ENCODE measurements at places on chromosomes 3 and 15.

GRCh38 chr3:59386165-59386564 is 336.3 kb upstream of the CFAP20DC start:
- no peak for DNase-seq

GRCh38 chr3:104755791-104756190 is 610.9 kb upstream of the ALCAM start:
- no peak for DNase-seq

DNA sequence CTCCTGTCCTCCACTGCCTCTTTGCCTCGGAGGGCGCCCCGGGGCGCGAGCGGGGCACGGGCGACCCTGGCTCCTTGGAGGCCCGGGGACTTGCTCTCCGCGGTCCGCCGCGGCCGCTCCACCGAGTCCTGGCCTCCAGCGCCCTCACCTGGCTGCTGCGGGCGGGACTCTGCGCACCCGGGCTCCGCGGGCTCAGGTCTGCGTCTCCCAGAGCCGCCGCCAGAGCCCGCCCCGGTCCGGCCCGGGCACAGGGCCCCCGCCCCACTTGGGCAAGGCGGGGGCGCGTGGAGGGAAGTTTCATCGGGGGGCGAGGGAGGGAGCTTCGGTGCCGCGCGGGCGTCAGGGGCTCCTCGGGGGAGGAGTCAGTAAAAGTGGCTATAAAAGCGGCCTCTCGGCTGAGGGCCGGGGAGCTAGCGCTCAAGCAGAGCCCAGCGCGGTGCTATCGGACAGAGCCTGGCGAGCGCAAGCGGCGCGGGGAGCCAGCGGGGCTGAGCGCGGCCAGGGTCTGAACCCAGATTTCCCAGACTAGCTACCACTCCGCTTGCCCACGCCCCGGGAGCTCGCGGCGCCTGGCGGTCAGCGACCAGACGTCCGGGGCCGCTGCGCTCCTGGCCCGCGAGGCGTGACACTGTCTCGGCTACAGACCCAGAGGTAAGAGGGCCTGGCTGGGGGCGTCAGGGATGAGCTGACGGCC is at the start of gene CEMIP:
TSS of gene CEMIP (plus strand) at position 407 of the 694 bp plus-strand sequence. CDS start 94,510 bp downstream, outside the sequence.
- DNase-seq, result peak; percentile 14

- DNase-seq, result no peak
These were observed 311.7 kb downstream of the VPS13C start for GRCh38 chr15:61748529-61748928.

GRCh38 chr3:74054566-74054965 is 429.8 kb upstream of the PDZRN3 start:
- no peak for DNase-seq

DNA sequence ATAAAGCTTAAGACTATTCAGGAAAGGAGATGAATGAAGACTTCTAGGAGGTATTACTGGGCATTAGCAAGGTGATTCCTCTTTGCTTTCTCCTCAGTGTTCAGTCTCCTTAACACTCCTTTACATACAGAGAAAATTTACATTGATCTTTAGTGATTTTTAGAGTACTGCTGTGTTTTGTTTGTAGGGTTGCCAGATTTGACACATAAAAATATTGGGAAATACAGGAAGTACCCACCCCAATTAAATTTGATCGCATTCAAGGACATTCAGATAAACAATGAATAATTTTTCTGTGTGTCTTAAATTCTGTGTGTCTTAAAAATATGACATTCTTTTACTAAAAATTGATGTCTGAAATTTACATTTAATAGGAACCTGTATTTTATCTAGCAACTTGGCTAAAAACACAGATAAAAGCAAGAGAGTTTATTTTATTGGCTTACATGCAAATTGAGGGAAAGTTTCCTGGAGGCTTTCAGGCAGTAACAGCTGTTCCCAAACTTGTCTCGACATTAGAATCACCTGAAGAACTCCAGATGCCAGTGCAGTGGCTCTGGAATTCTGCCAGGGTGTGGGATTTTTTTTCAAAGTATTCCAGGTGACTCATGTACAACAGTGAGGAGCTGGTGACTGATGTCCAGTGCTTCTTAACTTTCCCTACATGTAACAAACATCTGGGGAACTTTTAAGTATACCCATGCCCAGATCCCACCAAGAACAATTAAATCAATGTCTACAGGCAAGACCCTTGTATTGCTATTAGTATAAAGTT is 23.4 kb upstream of the PLOD2 start:
- DNase-seq, result no peak

DNA sequence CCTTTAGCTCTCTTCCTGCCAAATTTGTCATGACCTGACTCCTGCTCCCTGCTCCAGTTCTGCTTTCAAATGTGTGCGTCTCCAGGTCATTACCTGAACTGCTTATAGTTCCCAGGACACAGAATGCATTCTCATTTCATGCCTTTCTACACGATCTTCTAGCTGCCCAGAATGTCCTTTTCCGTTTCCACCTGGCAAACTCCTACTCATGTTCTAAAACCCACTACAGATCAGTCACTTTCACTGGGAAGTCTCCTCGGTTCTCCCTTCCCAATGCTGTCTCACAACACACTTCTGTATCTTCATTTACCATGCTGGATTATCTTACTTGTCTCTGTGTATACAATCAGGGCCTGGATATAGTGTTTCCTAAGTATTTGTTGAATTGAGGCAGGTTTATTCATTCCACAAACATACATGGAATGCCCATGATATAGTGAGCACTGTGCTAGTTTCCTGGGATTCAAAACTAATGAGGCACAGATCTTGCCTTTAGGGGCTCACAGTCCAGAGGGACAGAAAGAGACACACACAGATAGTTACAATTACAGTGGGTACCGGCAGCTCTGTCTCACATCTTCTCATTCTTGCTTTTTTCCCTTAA is 1.6 kb upstream of the NOX5 start:
- no peak for DNase-seq

GRCh38 chr3:60417576-60417975 is 833.7 kb downstream of the FHIT start:
- DNase-seq, result no peak

DNA sequence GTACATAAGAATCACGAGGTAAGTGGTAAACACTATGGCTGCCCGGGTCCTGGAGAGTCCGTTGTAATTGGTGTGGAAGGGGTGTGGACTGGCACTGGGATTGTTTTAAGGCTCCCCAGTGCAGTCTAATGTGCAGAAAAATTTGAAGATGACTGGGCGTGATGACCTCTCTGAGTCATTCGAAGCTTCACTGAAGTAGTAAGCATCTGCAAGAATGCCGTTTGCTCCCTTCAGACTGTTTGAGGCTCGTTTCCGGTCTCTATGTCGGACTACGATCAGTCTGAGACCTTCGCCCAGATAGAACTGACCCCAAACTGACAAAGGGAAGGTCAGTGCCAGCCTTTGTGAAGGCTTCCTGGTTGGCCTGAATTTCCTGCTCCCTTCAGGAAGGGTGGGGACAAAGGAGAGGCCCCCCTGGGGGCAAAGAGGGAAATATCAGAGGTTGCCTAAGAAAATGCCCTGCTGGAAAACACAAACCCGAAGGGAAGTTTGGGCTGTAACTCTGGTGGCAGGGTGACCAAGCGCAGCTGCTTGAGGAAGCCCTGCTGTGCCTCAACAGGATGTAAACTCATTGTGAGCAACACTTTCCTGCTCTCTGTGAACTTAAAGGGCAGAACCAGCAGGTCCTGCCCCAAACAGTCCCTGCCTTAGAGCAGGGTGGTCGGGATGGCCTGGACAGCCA is 34.6 kb downstream of the BTD start:
- DNase-seq, result no peak

GRCh38 chr3:41249318-41249717 is 50.0 kb downstream of the CTNNB1 start:
- no peak for DNase-seq

- DNase-seq, result no peak
These were observed 11.0 kb upstream of the ONECUT1 start for GRCh38 chr15:52800828-52801747.

- no peak for DNase-seq
These were observed 747.6 kb downstream of the NAALADL2 start for GRCh38 chr3:175606650-175607318.

- peak; percentile 10 for DNase-seq
These were observed 168.4 kb downstream of the MEGF11 start for GRCh38 chr15:66085128-66085527.

DNA sequence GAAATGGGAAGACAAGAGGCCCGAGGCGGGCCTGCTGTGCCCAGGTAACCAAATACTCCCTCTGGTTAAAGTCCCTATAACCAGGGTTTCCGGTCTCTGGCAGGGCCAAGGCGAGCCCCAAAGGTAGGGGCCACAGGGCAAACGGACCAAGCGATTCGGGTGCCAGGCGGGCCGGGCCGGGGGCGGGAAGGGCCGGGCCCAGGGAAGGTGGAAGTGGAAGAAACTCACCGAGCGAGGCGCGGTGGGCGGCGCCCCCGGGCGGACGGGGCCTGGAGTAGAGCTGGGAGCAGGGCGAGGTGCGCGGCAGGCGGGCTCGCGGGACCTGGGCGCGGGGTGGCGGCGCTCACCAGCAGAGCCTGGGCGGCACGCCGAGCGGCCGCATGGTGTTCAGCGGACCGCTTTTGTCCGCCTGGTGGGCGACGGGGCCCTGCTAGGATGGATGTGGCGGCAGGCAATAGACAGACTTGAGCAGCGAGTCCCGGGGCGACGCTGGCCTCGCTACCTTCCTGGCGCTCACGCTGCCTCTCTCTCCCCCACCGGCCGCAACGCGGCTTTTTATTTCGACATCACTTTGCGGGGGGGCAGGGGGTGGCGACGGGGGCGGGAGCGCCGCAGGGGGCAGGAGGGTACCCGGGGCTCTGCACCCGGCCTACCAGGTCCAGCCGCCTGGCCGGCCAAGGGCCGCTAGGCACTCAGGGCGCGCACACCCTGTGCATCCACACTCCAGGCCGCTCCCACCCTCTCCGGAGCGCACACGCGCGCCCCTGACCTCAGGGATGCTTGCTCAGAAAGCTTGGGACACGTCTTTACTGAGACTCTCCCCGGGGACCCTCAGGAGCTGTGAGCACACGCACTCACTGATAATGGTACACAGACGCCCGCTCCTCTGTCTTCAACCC is at the start of gene GATA2:
TSS of gene GATA2 (minus strand) at position 531 of the 899 bp plus-strand sequence. CDS start 6,170 bp downstream, outside the sequence.
- DNase-seq, result no peak

DNA sequence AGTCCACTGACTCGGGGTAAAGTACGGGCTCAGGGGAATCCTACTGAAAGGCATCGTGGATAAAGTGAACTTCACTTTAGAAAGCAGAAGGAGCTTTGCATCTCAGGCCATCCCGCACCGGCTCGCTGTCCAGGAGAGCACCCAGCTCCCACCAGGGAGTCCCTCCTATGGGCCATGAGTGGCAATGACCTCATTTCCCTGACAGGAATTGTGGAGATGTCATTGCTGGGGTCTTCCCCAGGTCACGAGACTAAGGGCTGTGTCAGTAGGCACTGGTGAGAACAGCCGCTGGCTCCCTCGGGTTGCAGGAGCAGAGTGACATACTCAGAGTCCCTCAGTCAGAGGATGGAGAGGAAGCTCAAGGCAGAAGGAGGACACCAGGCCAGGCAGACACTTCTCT is 97.3 kb downstream of the XXYLT1 start:
- DNase-seq, result no peak

GRCh38 chr3:188262913-188263683 is 109.1 kb downstream of the LPP start:
- DNase-seq, result no peak

- no peak for DNase-seq
These were observed 113.2 kb downstream of the PTPRG start for GRCh38 chr3:61674596-61674995.

DNA sequence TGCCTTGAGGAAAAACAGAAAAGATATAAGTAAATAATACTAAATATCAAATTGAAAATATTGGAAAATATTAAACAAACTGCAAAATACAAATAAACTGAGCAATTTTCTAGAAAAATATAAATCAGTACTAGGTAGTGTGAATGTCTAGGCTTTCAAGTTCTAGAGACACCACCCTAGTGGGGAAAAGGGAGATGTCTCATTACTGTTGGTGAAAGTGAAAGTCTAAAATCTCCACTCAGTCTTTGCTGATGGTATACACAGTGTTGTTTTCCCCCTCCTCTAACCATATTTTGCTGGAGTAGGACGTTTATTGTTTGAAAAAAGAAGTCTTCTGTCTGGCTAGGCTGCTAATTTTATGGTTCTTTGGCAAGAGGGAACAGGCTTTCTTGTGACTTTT is 1368.9 kb downstream of the OTOL1 start:
- DNase-seq, result no peak

DNA sequence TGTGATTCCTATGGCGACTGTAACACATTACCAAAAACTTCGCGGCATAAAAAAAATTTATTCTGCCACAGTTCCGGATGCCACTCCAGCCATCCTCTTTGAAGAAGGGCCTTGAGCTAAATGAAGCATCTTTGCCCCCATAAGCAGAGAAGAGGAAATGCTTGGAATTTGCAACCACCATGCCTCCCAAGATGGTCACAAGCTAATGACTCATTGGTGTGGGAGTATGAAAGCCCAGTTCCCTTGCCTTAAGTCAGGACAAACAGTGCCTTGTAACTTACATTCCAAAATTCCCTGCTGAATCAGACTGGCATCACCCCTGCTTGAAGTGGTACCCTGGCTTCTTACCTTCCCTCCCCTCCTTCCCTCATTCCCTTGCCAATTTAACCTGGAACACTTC is 1077.4 kb downstream of the EPHA3 start:
- no peak for DNase-seq

DNA sequence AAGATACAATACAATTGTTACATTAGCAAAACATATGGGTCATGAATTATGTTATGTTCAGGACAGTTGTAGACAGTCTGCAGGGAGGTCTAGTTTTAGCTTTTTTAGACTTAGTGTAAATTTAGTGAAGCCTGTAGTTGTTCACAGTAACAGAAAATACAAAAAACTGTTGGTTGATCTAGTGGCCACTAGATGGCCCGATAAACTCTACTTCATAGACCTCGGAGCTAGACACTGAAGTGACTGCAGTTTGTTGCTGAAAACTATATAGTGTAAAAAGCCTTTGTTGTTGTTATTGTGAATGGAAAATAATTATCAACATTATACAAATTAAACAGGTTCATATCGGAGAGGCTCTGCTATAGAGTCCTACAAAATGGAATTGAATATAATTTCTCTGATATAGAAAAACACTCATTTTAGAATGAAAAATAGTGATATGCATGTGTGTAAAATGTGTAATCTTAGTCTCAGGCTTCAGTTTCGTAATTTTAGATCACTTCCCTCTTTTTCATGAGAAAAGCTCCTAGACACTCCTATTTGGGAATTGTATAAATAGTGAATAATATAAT is 18.3 kb downstream of the MAGEL2 start:
- DNase-seq, result no peak

DNA sequence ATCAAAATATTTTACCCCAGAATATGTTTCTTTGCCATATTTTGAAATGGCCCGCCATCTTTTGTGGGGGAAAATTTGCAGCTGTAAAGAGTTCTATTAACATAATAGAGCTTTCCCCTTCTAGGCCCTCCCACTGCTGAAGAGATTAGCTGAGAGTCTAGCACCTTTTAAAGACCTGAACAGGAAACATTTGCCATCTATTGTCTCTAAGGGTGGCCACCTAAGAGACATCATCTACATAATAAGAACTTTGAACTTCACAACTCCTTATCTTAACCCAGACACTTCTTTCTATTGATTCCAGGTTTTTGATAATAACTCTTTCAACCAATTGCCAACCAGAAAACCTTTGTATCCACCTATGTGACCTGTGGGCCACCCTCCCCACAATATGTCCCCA is 54.7 kb upstream of the TRPM1 start:
- no peak for DNase-seq

- DNase-seq, result no peak
These were observed 9.3 kb downstream of the CACNA2D2 start for GRCh38 chr3:50494126-50494525.

GRCh38 chr3:113291572-113291971 is 80.2 kb downstream of the BOC start:
- no peak for DNase-seq

- DNase-seq, result no peak
These were observed 183.6 kb upstream of the ZNF385D start for GRCh38 chr3:21934591-21934990.

GRCh38 chr15:95259965-95260364 is 1028.6 kb downstream of the MCTP2 start:
- DNase-seq, result no peak
